ENCODE measurements at places on chromosomes 3 and 15. TPM values are rescaled to one million over a fixed set of nuclear protein-coding genes. Genes with fewer than 3 reads are reported as not detected.

The LRRC31 gene
- total RNA-seq = not detected

- DNase-seq = no peak
Observed at GRCh38 chr3:30305021-30305420, 301.4 kb upstream of the TGFBR2 start.

The SYNPR gene
- not detected for total RNA-seq

DNA sequence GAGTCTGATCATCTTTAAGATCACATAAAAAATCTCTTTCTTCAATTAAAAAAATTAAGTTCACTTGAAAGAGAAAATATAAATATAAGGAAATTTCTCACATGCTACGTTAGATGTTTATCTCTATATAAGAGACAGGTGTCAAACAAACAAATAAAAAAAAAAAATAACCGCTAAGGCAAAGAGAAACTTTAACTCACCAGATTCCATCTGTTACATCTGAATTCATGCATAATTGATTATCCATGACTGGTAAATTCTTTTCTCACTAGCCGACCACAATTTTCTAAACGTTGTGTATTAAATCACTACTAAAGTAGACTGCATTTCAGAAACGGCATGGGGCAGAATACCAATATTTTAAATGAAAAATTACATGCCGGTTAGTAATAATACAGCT is 9.6 kb upstream of the SATB1 start:
- DNase-seq = no peak

DNA sequence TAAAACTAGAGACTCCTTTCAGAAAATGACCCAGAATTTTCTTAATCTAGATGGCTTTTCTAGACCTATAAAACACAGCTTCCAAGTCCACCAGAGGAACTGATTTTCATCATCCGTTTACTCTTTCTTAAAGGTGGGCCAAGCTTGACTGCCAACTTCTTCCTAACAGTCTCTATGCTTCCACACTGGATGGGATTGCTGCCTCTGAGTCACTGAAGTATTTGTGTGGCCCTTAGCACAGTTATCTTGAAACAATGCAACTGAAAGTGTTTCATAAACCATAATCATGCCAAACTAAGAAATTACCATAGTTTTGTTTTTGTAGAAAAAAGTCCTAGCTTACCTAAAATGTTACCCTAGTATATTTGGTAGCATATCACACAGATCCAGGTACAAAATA is 985.7 kb downstream of the TUSC7 start:
- no peak for DNase-seq

DNA sequence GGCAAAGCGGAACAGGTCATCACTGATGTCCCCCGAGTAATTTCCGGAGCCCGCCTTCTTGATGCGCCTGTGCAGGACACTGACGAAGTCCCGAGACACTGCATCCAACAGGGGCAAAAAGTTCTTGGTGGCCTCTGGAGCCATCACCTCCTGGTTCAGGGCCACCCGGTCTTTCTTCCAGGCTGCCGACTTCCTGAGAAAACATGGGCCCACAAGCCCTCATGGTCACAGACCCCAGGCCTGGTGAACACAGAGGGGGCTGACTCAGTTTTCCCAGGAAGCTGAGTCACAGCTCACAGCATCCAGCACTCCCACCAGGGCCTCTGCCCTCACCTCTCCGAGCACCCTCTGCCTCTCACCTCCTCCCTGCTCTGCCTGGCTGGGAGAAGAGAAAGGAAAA is 22.4 kb downstream of the CYP11A1 start:
- no peak for DNase-seq

Data from natural killer cell (primary cell).